Effector memory CD8-positive, alpha-beta T cell (primary cell): ENCODE measurements at places on chromosomes 5 and 9.

GRCh38 chr9:89446261-89446960 is 51.5 kb downstream of the SEMA4D start:
- DNase-seq = no peak

GRCh38 chr5:165642366-165642765 is 2136.9 kb downstream of the MAT2B start:
- DNase-seq = no peak

GRCh38 chr5:69013481-69013880 is 80.3 kb upstream of the SLC30A5 start:
- no peak for DNase-seq

DNA sequence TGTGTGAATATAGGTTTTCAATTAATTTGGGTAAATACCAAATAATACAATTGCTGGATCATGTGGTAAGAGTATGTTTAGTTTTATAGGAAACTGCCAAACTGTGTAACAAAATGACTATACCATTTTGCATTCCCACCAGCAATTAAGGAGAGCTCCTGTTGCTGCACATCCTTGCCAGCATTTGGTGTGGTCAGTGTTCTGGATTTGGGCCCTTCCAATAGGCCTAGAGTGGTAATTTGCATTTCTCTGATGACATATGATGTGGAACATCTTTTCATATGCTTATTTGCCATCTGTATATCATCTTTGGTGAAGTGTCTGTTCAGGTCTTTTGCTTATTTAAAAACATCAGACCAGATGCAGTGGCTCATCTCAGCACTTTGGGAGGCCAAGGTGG is 11.6 kb upstream of the RFK start:
- no peak for DNase-seq

GRCh38 chr5:56900858-56901578 is 8.4 kb upstream of the SETD9 start:
- peak; percentile 43 for DNase-seq

GRCh38 chr5:38023371-38023770 is 183.5 kb upstream of the GDNF start:
- DNase-seq = no peak

GRCh38 chr5:119406551-119407110 is 45.7 kb upstream of the HSD17B4 start:
- no peak for DNase-seq

DNA sequence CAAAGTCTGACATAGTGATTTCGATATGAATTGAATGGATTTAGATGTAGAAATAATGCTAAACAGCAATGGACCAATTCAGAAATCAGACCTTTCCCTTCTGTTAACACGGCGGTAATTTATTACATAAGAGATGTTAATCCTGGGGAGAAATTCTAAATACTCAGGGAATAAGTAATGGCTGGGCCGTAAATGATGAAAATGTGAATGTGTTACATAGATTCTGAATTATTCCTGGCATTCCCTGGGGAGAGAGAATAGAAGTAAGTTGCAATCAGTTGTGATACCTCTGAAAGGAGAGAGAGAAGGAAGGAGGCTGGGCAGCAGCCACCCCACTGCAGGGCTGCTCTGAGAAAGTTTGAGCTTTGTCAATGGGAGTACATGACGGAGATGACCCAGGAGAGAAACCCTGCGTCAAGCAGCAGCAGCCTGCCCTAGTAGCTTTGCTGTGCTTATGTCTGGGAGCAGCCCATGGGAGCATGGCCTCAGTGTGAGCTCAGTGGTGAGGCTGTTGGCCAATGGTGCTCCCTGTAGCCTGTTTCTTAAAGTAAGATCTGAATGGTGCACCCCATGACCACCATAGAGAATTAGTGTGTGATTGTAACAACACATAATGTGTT is 420.1 kb downstream of the MTRR start:
- no peak for DNase-seq

GRCh38 chr9:113876993-113877368 is 872 bp downstream of the ZNF618 start:
- DNase-seq = no peak

DNA sequence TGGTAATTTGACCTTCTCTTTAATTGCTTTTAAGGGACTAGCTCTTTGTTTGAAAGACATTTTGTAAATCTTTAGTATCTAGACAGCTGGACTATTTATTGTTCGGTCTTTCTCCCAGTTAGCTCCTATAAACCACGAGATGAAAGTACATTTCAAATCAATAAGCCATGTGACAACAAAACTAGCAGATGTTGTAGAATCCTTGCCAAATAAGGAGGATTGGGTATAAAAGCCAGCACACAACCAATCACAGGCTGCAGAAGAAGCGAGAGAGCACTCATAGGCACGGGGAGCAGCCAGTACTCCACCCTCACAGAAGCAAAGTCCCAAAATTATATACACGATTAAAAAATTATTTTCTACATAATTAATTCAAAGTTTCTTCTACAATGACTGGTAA is 8.1 kb upstream of the OMD start:
- DNase-seq = no peak

- no peak for DNase-seq
These were observed 752 bp downstream of the TSTD2 start for GRCh38 chr9:97632248-97632984.

DNA sequence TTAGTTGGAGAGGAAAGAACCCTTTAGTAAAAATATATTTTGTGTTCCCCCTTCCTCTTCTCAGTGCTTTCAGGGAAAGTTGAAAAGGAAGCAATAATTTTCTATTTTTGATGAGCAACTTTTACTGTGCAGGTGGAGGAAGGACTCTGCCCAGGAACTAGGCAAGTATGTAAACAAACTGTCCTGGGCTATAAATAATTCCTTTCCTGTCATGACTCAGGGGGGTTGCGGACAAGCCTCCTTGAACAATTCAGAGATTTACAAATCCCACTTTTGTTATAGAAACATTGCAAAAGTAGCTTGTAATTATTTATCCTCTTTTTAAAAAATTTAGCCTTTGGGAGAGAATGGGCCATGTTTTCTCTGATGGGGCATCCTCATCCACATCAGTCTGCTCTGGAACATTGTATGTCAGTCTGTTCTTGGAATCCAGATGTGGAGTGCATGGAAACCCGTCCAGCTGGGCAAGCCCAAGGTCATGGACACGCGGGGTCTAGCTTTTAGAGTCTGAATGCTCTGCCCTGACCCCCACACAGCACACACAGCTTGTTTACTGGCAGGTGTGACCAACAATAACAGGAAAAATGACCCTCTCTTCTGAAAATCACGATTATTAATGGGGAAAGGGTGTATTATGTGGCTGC is 127.6 kb downstream of the GADD45G start:
- no peak for DNase-seq

- no peak for DNase-seq
These were observed 3.7 kb downstream of the NSMF start for GRCh38 chr9:137455359-137455991.

DNA sequence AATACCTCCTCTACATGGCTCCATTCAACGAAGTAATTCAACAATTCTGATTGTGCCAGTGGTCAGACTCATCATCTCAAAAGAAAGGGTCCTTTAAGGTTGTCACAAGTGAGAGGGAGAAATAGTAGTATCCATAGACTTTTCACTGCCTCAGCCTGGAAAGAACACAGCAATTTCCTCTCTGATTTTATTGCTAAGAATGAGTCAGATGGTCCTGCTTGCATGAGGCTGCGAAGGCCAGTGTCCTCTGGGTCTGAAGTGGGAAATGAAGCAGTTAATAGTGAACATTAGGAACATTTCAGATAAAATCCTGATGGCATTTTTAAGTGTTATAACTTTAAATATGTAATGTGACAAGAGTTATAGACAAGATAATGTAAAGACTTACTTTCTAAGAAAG is 979.0 kb downstream of the EFNA5 start:
- no peak for DNase-seq

DNA sequence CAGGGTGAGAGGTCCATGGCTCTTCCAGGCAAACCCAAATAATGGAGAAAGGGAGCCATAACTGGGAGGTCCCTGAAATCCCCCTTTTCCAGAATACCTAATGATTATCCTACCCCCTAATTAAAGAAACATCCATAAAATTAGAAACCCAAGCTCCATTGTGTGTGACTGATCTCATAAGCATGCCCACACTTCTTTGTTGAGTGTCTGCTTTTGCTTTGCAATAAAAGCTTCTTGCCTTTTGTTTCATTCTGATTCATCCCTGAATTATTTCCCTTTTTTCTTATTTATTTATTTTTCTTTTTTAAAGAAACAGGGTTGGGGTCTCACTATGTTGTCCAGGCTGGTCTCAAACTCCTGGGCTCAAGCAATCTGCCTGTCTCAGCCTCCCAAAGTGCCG is 33.1 kb downstream of the BTF3 start:
- no peak for DNase-seq

- DNase-seq = no peak
These were observed 40.5 kb downstream of the OLFM1 start for GRCh38 chr9:135127718-135128670.

- peak; percentile 39 for DNase-seq
These were observed 82.9 kb downstream of the CEMIP2 start for GRCh38 chr9:71685394-71685793.

DNA sequence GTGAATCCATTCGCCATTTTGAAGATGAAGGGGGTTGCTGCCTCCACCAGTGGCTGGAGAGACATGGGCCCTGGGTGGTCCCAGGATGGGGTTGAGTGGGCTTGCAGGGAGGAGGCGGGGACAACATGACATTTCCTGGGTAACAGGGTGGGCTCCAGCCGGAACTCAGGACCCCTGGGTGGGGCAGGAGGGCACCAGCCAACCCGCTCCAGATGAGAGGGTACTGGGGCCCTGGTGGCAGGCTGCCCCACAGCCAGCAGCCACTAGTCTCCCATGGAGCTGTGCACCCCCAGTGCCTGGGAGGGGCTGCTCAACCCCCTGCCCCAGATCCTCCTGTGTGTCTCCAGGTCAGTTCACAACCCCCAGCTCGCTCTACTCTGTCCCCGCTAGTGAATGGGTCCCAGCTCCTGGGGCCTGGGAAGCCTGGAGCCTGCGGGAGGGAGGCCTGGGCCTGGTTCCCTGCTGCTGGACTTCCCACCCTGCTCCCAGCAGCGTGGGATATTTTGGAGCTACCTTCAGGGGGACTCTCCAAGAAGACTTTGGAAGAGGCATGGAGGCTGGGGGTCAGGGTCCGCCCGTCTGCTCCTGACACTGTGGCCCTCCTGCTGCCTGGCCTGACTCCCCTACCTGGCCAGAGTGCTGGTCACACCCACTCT is 55.9 kb downstream of the AHRR start:
- no peak for DNase-seq

- no peak for DNase-seq
These were observed 16.5 kb upstream of the CEP120 start for GRCh38 chr5:123439709-123440108.

DNA sequence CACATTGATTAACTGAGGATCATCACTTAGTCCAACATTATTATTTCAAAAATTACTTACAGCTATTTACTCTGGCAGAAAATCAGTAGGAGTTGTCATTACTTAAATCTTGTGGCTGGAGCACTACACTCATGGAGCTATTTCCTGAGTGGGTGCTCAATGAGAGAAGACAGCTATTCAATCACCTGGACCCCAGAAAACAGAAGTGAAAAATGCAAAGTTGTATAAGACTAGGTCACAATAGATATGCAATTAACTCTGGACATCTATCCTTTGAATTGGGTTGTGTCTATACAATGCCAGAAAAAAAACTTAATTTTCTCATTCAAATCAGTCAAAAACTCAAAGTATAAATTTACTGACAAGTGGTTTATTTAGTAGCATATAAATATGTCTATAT is 340.9 kb downstream of the EFNA5 start:
- DNase-seq = no peak

- no peak for DNase-seq
These were observed 270.1 kb downstream of the HSPA4 start for GRCh38 chr5:133321833-133322420.

DNA sequence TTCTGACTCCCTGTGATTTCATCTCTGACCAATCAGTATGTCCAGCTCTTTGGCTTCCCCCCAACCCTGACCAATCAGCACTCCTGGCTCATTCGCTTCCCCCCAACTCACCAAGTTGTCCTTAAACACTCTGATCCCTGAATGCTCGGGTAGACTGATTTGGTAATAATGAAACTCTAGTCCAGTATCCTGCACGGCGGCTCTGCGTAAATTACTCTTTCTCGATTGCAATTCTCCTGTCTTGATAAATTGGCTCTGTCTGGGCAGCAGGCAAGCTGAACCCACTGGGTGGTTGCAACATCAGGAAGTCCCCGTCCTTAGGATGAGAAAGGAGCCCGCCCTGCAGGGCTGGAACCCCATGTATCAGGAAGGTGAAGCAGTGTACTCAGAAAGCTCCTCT is 10.4 kb downstream of the FCN2 start:
- no peak for DNase-seq

DNA sequence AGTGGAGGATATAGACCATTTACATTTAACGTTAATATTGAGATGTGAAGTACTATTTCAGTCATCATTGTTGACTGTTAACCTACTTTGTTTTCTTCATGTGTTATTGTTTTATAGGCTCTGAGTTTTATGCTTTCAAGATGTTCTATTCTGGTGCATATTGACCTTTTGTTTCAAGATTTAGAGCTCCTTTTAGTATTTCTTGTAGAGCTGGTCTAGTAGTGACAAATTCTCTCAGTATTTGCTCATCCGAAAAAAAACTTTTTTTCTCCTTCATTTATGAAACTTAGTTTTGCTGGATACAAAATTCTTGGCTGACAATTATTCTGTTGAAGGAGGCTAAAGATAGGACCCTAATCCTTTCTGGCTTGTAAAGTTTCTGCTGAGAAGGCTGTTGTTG is 91.3 kb downstream of the INVS start:
- no peak for DNase-seq

GRCh38 chr9:123590499-123590898 is 234.5 kb downstream of the CRB2 start:
- no peak for DNase-seq

- DNase-seq = no peak
These were observed 10.8 kb downstream of the PDGFRB start for GRCh38 chr5:150144879-150145278.

GRCh38 chr9:38227656-38228055 is 158.6 kb upstream of the SHB start:
- DNase-seq = peak; percentile 39
